ENCODE measurements at places on chromosomes 1 and 21. TPM values are rescaled to one million over a fixed set of nuclear protein-coding genes. Genes with fewer than 3 reads are reported as not detected.

- DNase-seq = no peak
Measured at GRCh38 chr1:109503935-109504334, 5.6 kb downstream of the AMIGO1 start.

PCP4L1 gene
- not detected for total RNA-seq

KMO gene
- 0.13 TPM for total RNA-seq

GRCh38 chr1:16167331-16168143 is 11.7 kb upstream of the EPHA2 start:
- peak; percentile 78 for DNase-seq

- DNase-seq = no peak
Measured at GRCh38 chr21:18819507-18819906, 415.9 kb upstream of the TMPRSS15 start.

- DNase-seq = no peak
Measured at GRCh38 chr1:116529199-116529631, 41.6 kb downstream of the CD58 start.

PRKCZ gene
- total RNA-seq = 51.2 TPM

DNA sequence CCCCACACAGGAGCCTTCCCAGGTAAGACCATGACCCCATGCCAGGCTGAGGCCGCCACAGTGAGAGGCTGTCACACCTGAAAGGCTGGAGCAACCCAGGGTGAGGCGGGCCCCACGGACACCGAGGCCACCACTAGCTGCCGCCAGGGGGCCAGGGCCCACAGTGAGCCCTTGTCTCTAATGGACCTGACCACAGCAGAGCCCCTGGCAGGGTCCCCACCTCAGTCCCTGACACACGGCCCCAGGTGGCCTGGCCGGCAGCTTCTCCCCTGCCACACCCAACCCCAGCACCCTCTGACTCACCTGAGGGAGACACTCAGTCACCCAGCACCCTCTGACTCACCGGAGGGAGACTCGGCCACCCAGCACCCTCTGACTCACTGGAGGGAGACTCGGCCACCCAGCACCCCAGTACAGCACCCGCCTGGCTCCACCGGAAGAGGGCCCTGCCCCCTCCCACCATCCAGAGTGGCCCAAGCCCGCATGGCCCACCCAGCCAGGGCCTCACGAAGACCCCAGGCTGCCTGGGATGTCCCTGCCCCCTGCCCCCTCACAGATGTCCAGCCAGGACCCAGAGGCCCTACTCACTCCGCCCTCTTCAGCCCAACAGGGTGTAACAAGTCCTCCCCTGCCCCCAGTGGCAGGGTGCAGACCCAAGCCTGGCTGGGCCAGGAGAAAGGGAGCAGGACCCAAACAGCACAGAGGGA is 4.4 kb downstream of the DVL1 start:
- DNase-seq = peak; percentile 79

RGS13 gene
- 6.6 TPM for total RNA-seq

DNA sequence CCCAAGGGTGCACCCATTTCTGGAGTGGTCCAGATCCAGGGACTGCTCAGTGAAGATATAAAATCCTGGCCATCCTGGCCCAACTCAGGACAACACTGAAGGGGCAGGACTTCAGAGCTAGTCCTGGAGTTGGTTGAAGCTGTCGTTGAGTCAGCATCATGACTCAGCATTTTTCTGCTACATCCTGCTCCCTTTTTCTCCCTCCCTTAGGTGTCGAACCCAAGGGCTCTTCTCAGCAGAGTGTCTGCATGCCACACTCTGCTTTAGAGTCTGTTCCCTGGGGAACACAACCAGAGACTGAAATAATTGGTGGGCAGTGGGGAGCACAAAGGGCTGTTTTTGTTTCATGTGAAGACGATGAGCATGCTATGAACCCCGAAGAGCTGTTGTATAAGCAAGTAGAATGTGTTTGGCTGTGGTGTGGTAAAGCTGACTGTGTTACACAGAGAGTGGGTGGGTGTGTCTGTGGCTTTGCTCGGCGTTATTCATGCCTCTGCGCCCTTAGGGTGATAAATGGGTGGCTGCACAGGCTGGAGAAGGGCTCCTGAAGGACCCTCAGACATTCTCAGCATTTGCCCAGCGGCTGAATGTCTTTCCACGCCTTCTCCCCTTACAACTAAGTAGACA is 167.2 kb downstream of the CYYR1 start:
- no peak for DNase-seq

DNA sequence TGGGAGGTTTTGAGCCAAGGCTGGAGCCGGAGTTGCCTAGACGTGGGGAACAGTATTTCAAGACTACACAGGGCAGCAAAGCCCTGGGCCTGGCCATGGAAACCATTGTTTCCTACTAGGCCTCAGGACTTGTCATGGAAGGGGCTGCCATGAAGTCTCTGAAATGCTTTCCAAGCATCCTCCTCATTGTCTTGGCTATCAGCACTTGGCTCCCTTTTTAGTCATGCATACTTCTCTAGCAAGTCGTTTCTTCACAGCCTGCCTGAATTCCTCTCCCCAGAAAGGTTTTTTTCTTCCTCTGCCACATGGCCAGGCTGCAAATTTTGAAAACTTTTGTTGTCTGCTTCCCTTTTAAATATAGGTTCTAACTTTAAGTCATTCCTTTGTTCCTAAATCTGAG is 406.6 kb upstream of the TMPRSS15 start:
- DNase-seq = no peak

DNA sequence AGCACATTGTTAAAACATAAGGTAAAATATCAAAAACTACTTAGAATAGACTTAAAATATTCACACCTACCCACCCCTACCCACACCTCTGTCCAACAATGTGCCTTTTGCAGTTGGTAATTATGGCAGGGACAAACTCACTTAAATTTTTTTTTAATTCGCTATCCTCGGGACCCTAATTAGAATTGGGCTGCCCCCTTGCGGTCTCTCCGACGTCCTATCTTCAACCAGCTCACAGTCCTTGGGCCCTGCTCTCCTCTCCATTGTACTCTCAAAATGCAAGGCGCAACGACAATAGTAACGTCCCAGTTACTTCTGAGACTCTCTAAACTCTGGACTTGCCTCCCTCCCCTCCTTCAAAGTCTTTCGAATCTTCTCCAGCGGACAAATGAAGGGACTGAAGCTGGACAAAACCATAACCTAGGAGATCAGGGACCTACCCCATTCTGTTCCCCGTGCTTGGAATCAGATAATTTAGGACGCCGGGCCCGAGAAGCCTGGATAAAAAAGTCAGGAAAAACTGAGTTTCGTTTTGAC is 1.1 kb upstream of the CIART start:
- peak; percentile 75 for DNase-seq

SPATA45 gene
- total RNA-seq = not detected

DNA sequence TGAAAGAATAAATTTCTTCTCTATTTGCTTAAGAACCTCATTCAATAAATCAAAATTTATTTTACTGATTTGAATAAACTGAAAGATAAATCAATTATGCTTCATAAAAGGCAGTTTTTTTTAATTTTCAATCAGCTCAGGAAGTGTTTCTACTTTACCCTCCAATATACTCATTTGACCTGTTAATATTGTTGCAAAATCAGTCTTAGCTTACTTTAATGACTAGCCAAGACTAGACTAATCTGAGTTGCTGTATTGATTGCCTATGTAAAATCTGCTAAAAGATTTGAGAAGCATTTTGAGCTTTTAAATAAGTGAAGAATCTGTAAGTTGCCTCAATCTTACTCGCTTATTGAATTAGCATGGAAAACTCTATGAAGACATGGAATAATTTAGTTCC is 179.1 kb upstream of the LYPLAL1 start:
- no peak for DNase-seq

- no peak for DNase-seq
Measured at GRCh38 chr1:92327794-92328193, 28.9 kb downstream of the RPAP2 start.

DNA sequence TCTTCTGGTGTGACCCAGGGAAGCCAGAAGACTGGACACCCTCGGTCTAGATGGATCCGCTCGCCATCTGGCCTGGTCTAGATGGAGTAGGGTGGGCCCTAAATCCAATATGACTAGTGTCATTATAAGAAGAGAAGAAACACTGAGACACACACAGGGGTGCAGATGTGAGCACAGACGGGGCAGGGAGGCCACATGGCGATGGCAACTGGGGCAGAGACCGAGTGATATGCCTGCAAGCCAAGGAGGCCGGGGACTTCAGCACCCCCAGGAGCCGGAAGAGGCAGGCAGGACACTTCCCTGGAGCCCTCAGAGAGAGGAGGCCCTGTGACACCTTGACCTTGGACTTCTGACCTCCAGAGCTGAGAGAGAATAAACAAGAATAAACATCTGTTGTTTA is 5.6 kb upstream of the TFF3 start:
- DNase-seq = no peak

F3 gene
- 76.9 TPM for total RNA-seq

SV2A gene
- 0.70 TPM for total RNA-seq

DNA sequence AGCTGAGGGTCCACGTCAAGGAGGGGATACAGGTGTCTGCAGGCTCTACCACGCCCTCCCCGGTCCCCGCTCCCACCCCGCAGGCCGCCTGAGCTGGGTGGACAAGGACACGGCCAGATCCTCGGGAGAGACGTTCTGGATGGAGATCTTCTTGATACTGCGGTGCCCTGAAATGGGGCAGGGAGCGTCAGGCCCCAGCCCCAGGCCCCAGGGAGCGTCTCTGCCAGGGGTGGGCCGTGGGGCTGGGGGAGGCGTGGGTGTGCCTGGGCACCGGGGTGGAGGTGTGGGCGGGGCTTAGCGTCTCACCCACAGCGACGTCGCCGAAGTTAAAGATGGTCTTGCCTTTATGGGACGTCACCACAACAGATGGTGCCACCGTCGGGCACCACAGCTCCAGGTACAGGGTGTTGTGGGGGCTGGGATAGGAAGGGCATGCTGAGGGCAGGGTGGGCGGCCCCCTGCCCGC is 7.3 kb upstream of the TMEM52 start:
- DNase-seq = no peak

C1orf105 gene
- total RNA-seq = not detected

FNDC5 gene
- 1.8 TPM for total RNA-seq

FTCD gene
- 0.67 TPM for total RNA-seq

DNA sequence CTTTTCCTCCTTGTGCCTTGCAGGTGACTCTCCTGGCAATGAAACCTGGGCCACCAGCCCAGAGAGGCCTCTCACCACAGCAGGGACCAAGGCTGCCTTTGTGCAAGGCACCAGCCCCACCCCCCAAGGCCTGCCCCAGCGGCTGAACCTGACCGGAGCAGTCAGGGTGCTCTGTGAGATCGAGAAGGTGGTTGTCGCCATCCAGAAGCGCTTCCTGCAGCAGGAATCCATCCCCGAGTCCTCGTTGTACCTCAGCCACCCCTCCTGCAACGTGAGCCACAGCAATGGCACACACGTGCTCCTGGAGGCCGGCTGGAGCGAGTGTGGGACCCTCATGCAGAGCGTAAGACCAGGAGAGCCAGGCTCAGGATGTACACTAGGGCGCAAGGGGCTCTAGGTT is 51.7 kb downstream of the UMODL1 start:
- no peak for DNase-seq

- DNase-seq = no peak
Measured at GRCh38 chr21:42508371-42508770, 5.3 kb upstream of the SLC37A1 start.

TPTE gene
- not detected for total RNA-seq

LRRN2 gene
- 0.66 TPM for total RNA-seq

DNA sequence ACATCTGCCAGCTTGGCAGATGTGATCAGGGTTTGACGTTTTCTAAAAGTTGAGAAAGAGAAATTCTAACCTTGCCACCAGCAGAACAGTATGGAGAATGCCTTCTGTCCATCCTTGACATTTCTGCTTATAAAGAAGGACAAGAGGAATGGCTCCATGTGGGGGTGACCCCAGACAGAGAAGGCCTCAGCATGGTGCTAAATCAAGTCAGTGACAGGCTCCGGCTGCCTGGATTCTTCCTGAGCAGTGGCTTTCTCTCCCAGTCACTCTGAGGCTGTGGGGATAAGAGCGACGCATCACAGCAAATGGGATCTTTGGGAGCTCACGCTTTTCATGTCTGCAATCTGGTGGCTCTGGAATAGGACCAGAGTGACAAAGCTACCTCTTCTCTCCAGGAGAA is 640.2 kb upstream of the CAMK1G start:
- no peak for DNase-seq

DNA sequence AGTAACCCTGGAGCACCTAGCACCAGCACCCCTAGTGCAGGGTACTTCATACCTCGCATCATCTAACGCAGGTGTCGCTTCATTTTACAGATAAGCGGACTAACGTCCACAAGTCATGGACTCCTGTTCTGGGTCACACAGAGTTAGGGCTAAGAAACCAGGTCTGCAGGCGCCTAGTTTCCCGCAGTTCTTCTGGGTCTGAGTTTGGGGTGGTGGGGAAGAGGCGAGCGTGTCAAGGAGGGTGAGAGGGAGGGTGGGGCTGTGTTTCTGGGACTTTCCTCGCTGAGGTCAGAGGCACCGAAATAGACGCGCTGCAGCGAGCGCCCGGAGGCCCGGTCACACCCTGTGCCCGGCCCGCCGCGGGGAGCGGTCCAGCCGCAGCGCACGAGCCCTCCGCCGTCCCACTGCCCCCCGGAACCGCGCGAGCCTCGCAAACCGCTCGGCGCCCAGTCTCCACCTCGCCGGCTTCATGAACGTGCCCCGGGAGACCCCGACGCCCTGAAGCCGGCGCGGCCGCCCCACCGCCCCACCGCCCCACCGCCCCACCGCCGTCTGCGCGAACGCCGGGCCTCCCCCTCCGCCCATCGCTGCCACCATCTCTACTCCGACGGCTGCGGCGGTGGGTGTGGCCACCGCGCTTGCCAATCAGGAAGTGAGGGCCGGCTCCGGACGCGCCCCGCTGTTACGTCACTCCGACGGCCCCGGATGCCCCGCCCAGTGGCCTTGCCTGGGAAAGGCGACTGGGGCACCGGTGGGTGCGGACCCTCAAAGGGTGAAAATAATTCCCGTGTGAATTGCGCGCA is 12.3 kb downstream of the IFI6 start:
- peak; percentile 98 for DNase-seq

DNA sequence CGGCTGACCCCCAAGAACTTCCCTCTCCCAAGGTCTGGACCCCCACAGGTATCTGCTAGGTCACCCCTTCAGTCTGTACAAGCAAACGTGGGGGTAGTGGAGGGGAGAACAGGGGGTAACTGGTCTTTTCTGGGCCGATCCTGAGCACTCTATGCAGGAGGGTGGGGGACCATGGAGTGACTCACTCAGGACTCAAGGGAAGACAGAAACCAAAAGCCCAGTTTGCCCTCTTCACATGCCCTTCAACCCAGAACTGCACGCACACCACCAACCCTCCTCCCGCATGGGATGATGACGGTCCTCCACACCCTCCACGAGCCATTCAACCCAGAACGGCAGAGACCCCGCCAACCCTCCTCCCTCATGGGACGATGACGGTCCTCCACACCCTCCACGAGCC is 53.6 kb upstream of the GPR153 start:
- DNase-seq = no peak

GRCh38 chr1:8879922-8880676 is 1.6 kb upstream of the ENO1 start:
- DNase-seq = peak; percentile 70

SPRR2F gene
- total RNA-seq = not detected

BTG3 gene
- 16.3 TPM for total RNA-seq

DNA sequence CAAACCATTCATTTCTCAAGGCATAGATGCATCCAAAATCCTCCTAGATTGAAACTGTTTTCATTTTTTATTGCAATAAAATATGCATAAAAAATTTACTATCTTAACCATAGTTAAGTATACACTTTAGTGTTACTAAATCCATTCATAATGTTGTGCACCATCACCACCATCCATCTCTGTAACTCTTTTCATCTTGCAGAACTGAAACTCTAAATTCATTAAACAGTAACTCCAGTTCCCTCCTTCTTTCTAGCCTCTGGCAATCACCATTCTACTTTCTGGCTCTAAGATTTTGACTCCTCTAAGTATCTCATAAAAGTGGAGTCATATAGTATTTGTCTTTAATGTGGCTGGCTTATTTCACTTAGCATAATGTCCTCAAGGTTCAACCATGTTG is 236.8 kb downstream of the SMYD3 start:
- no peak for DNase-seq

CRABP2 gene
- total RNA-seq = not detected

CYP4Z1 gene
- total RNA-seq = 3.3 TPM
